Activated naive CD4-positive, alpha-beta T cell treated with Interleukin-2 at 50 U/mL for 16 hours (primary cell): ENCODE measurements at places on chromosomes 11 and 22.

- no peak for DNase-seq
Observed at GRCh38 chr11:36427079-36427478, 83.0 kb downstream of the TRAF6 start.

GRCh38 chr22:24727218-24727851 lies 47.2 kb downstream of the PIWIL3 start:
- no peak for DNase-seq

- DNase-seq, result no peak
Observed at GRCh38 chr11:120643284-120643683, 131.7 kb downstream of the GRIK4 start.

GRCh38 chr11:11252403-11252802 lies 100.6 kb downstream of the CSNK2A3 start:
- no peak for DNase-seq

DNA sequence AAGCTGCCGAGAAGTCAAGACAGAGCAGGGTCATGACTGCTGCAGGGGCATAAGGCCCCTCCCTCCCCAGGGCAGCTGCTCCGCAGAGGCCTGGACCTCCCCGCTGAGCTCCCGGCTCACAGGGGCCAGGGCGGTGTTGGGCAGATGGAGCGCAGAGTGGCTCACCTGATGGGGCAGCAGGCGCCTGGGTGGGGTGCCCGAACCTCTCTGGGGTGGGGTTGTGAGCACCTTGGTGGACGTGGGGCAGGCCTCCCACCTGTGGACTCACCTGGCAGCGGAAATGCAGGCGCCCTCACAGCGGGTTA lies 22.9 kb downstream of the MUC6 start:
- DNase-seq, result no peak

DNA sequence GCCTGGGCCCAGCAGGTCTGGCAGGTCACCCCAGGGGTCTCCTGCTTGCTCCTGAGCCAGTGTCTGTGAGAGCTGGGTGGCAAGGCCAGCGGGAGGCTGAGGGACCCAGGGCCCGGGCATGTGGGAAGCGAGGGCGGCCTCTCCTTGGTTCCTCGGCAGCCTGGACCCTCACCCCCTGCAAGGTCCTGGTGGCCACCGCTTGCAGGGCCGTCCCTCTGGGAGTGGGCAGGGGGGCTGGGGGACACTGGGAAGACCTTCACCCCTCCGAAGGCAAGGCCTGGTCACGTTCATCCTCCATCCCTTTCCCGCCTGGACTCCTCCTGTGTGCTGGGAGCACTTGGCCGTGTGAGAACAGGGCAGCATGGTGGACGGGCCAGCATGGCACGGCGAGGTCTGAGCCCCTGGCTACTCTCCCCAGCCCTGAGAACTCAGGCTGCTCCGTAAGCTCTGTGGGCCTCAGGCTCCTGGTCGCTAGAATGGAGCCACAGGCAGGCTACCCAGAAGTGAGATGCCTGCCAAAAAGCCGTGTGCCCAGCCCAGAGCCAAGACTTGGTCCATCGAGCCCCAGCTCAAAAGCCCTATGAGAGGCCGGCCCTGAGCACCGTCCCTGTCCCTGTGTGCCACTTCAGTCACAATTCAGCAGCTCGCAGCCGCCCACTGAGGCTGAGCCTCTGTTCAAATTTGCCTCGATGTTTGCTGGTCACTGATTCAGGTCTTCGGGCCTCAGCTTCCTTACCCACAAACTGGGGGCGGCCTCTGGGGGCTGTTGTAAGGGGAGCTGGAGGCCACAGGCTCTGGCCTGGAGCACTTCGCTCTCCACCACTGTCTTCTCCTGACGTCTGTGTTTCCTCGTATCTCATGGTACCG lies 45.0 kb downstream of the IGLL1 start:
- no peak for DNase-seq

DNA sequence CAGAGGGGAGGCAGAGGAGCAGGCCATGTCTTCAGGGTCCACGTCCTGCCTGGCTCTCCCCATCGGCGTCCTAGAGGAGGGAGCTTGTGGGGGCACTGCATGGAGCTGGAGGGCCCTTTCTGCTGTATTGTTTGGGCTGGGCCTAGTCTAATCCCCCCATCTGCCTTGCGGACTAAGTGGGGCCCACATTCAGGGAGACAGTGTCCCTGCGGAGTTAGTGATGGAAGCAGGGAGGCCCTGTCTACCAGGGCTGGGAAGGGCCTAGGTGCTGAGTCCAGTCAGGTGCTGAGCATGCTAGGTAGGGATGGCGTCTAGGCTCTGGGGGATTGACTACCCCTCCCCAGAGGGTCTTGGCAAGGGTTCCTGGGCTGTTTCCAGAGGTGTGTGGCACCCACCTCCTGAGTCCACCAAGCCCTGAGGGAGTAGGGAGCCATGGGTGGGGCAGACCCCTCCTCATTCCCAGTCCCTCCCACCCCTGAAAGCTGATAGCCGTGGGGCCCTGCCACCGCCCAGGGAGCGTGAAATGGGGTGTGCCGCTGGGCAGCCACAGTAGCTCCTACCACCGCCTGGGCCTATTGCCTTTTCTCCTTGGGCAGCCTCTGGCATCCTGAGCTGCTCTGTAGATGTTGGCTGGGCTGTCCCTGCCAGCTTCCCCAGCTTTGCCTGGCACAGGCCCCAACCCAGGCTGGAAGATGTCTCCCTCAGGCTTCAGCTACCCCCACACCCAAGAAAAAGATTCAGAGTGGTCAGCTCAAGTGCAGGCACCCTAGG lies 1.9 kb upstream of the POLD4 start:
- no peak for DNase-seq

- DNase-seq, result no peak
Observed at GRCh38 chr11:304061-304506, 3.5 kb upstream of the IFITM2 start.
